ENCODE measurements at places on chromosomes 1 and 21. TPM values are rescaled to one million over a fixed set of nuclear protein-coding genes. Genes with fewer than 3 reads are reported as not detected.

The KCNA2 gene
- 1.5 TPM for total RNA-seq

The TAS1R1 gene
- total RNA-seq = not detected

The GCSAML gene
- total RNA-seq = 0.51 TPM

The PRAMEF10 gene
- total RNA-seq = not detected

The RHCE gene
- total RNA-seq = not detected

The CHRM3 gene
- 0.29 TPM for total RNA-seq

The SLC22A15 gene
- total RNA-seq = 5.1 TPM

The USH2A gene
- total RNA-seq = not detected

The ACKR1 gene
- 94.7 TPM for total RNA-seq

The DAB1 gene
- total RNA-seq = 1.9 TPM

The RNF187 gene
- 82.4 TPM for total RNA-seq

The OLFML2B gene
- total RNA-seq = 29.5 TPM

The NEXN gene
- total RNA-seq = 15.4 TPM

The LRRC39 gene
- 1.0 TPM for total RNA-seq

The CCDC30 gene
- total RNA-seq = 1.6 TPM

The KCNA3 gene
- 0.90 TPM for total RNA-seq

The TMEM81 gene
- 2.2 TPM for total RNA-seq

The ERICH3 gene
- not detected for total RNA-seq

The NUF2 gene
- total RNA-seq = 0.29 TPM

The PCBP3 gene
- 32.4 TPM for total RNA-seq

The YBX1 gene
- total RNA-seq = 677 TPM

The IGSF5 gene
- total RNA-seq = not detected

The PBX1 gene
- total RNA-seq = 87.2 TPM

The CZIB gene
- total RNA-seq = 48.2 TPM

The KRTAP19-1 gene
- total RNA-seq = not detected

The HIVEP3 gene
- total RNA-seq = 19.9 TPM

The GSTM1 gene
- not detected for total RNA-seq

The BCAN gene
- total RNA-seq = 0.16 TPM

The AK5 gene
- not detected for total RNA-seq

The HMGCS2 gene
- 0.71 TPM for total RNA-seq

The GJA9 gene
- total RNA-seq = not detected

The TMEM200B gene
- total RNA-seq = 15.1 TPM

The WDR64 gene
- not detected for total RNA-seq

The PDE4B gene
- total RNA-seq = 18.6 TPM

The CFHR5 gene
- not detected for total RNA-seq

The TMPRSS3 gene
- total RNA-seq = not detected

The LINGO4 gene
- total RNA-seq = not detected

The RC3H1 gene
- total RNA-seq = 37.0 TPM

The WNT4 gene
- 0.10 TPM for total RNA-seq

The FOXO6 gene
- not detected for total RNA-seq

The PUSL1 gene
- 11.6 TPM for total RNA-seq

The ZNF648 gene
- total RNA-seq = not detected

The ABCA4 gene
- total RNA-seq = 1.3 TPM

The FBXO28 gene
- total RNA-seq = 35.2 TPM

The HJV gene
- not detected for total RNA-seq

The KCNK2 gene
- total RNA-seq = 0.26 TPM
